ENCODE measurements at places on chromosomes 7 and 10. TPM values are rescaled to one million over a fixed set of nuclear protein-coding genes. Genes with fewer than 3 reads are reported as not detected.

DNA sequence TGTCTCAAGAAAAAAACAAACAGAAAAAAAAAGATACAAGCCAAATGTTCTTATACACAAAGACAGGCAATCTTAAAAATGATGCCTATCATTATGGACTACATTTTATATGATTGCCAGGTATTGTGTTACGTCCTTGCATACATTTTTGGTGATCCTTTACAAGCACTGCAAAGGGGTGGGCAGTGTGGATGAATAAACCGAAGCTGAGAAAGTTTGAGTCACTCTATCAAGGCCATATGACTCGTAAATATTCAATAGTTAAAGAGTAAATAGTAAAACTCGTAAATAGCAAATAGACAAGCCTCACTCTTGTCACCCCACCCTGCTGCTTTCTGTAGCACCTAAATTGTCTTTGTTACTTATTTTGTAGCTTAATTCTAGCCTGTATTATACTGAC, 326.2 kb downstream of the FRMD4A start:
- DNase-seq, result no peak

DNA sequence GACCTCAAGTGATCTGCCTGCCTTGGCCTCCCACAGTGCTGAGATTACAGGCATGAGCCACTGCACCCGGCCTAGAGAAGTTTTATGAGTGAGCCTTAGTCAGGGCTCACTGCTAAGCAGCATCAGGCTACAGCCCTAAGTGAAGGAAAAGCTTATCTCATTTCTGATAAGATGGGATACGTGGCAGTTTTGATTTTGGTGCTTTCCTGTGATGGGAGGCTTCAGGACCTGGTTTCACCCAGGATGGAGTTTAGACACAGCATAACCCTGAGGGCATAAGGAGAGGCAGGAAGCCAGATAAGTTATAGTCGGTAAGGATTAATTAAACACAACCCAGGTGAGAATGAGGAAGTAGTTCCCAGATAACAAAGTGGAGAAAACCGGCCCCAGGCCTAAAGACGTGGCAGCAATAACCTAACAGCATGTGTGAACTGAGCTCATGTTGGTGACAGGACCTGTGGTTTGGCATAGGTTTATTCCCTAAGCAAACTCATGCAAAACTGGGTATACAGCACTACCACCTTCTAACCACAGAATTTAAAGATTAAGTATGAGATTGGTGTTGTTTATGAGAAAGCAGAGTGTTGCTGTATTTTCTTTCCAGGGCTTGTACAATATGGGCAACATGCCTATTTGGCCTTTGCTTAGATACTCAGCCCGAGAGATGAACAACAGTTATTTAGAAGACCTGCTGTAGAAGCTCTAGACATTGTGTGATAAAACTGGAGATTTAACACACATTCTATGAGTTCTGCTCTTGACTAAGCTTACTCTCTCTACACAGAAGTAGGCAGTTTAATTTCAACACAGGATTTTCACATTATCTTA, 119.4 kb downstream of the COL28A1 start:
- no peak for DNase-seq

- DNase-seq, result no peak
Observed at GRCh38 chr10:128077155-128077875, 48.9 kb downstream of the MKI67 start.

DNA sequence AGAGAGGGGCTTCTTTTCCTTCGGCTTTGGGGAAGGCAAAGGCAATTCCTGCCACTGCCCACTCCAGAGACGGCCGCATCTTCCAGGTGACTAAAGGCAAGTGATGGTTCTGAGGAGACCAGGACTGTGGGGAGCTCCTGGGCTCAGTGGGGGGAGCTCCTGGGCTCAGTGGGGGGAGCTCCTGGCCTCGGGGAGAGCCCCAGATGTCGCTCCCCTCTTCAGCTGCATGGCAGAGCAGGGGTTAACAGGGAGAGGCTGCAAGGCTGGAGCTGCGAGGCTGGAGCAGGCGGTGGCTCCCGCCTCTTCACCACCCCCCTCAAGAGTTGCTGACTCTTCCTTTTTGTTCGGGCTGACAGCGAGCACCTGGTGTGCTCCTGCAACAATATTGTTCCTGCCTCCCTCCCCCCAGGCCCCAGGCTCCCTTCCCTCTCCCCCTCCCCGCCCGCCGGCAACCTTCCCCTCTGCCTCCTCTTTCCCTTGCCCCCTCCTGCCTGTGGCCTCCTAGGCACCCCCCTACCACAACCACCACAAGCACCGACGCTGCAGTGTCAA, 56.3 kb upstream of the LBX1 start:
- DNase-seq, result no peak

- DNase-seq, result no peak
Observed at GRCh38 chr7:46725838-46726237, 804.8 kb upstream of the IGFBP3 start.

GRCh38 chr7:93148144-93148543, at the start of gene SAMD9L:
Gene SAMD9L, minus strand, starts transcription at chr7:93148385. Its CDS starts 12,414 bp downstream, at chr7:93135971.
- no peak for DNase-seq

- DNase-seq, result no peak
Observed at GRCh38 chr10:7626283-7626682, 40.5 kb downstream of the ITIH5 start.

DNA sequence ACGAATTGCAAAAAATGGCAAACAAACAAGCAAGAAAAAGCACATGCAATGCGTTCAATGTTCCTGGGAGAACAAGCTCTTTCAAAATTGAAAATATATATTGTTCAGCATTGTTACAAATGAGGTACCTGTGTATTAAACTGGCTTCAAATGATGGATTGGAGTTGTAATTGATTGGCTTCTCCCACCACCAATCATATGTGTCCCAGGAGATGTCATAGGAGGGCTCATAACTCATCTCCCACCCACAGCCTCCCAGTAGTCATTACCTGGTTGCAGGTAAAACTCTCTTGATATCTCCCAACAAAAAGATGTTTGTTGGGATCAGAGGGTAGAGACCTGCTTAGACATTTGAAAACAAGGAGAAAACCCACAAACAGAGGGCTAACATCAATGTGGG, 302.9 kb downstream of the BAMBI start:
- no peak for DNase-seq

- peak; percentile 67 for DNase-seq
Observed at GRCh38 chr7:155380221-155380861, 77.6 kb upstream of the EN2 start.

DNA sequence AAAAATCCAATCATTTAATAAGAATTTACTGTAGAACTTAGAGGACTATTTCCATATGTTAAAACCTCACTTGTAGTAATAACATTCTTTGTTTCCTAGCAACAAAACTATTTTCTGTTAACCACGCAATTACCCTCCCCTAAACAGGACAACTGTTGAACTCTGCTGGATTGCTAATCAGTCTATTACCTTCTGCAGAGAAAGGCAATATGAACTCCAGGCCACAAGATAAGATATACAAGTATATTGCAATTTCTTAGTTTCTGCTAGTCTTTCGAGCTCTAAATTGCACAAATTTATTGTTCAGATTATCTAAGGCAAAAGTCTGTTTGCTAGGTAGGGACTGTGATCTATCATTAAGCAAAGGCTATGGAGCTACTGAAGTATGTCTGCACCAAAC, 920.1 kb upstream of the LRRN3 start:
- no peak for DNase-seq

DNA sequence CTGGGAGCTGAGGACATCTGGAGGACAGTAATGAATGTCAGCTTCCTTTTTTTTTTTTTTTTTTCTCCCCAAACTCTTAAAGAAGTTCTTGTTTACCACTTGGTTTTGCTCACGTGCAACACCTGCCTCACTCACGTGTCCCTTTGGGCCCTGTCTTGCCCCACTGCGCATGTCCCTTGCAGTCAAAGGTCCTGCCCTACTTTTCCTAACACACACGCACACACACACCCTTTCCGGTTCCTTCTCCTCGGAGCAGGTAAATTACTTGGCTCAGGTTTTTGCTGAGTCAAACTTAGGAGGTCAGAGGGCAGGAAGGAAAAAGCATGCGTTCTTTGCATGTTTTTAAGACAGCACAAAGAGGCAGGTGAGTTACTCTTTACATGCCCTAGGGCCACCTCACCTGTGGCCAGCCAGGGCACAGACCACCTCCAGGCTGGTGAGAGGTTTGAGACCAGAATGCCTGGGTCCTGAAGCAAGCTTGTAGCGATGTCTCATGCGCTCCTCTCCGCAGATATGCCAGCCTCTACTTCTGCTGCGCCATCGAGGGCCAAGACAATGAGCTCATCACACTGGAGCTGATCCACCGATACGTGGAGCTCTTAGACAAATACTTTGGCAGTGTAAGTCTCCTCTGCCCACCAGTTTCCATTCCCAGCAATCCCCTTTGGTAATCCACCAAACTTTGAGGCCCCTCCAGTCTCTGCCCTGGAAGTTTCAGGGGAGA, 2.8 kb downstream of the AP1S1 start:
- DNase-seq, result no peak

DNA sequence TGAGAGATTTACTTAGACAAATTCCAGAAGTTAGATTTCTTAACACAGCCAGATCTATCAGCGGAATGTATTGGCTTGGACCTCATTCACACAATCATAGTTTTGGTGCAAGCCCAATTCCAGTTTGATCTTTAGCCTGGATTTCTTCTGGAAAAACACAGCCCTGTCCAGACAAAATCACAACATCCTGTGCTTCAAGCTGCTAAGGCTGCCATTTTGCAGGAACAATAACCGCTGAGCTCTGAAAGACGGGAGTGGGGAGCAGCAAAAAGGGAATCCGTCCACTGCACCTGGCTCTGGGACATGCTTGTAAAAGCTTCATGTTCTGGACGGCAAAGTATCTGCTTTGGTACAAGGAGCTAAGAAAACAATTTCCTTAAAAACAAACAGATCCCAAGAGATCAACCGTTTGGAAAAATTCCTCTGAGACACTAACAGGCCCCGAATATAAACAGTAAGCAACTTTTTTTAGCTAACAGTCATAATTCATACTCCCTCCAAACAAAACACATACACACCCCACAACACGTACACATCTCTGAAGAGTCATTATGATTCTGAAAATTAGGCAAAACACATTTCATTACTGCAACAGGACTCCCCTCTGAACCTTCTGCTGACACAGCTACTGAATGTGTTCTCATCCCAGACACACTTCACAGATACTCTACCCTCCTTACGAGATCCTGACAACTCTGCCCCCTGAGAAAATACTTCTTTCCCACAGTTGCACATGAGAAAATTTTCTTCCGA, 32.4 kb downstream of the ITIH5 start:
- DNase-seq, result peak; percentile 9

GRCh38 chr7:27125986-27126394, 4.6 kb downstream of the HOXA4 start:
- DNase-seq, result peak; percentile 86

DNA sequence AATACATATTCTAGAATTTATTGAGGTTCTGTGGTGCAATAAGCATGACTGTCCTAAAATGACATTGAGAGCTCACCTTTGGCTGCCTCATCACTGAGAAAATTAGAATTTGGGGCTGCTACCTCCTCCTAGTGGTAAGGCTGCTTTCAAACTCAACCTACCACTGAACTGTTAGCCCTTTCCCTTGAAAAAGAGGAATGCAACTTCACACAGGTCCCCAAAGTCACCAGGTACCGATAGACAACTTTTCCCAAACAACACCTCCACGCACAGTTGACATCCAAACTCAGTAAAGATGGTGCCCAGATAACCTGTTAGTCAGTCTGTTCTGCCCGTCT, 75.9 kb upstream of the SCIN start:
- DNase-seq, result no peak

DNA sequence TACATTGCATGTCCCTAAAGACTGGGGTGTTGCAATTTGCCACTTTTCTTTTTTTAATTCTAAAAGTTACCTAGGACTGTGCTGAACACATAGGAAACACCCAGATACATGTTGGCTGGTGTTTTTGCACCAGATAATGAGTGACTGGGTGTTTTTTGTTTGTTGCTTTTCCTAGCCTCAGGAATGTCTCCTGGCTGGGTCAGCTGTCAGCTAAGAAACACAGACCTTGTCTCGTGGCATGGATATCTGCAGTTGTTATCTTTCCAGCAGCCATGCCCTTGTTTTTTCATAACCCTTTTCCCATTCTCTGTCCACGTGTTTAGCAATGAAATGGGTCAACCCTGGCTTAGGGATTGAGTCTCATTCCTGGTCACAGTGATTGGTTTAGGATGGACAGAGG, 433.9 kb upstream of the ZMIZ1 start:
- DNase-seq, result no peak

DNA sequence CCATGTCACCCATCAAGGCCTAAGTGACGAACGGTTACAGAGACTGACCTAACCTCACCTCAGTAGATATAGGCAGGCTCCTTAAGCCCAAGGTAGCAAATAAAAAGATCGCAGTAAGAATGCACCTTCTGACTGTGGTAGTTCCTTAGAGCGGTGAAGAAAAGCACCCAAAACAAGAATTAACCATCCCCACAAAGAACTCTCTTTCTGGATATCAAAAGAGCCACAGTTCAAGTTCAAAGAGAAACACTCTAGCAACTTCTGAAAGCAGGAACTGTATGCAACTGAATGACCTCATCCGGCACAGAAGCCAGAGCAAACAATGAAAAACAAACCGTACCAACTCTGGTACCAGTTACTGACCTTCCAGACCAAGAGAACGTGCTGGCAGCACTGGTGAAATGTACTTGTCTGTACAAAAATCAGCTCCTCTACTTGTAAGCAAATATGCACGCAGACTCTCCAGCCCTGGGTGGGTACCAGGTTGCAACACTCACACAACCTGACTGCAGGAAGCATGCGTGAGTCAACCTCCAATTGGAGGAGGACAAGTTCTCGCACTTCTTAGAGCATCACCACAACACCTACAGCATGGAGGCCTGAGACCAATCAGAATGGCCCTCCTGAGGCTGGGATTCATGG, 202.7 kb downstream of the FAM107B start:
- no peak for DNase-seq

GRCh38 chr7:106332201-106332600, 47.4 kb upstream of the NAMPT start:
- DNase-seq, result no peak

- no peak for DNase-seq
Observed at GRCh38 chr7:150656047-150656446, 23.9 kb upstream of the GIMAP6 start.

- DNase-seq, result peak; percentile 8
Observed at GRCh38 chr7:155648752-155649339, 4.4 kb downstream of the RBM33 start.

- DNase-seq, result no peak
Observed at GRCh38 chr7:41002741-41003610, 699.9 kb downstream of the INHBA start.

GRCh38 chr7:74395745-74396311, 57.9 kb upstream of the GTF2IRD1 start:
- DNase-seq, result no peak

DNA sequence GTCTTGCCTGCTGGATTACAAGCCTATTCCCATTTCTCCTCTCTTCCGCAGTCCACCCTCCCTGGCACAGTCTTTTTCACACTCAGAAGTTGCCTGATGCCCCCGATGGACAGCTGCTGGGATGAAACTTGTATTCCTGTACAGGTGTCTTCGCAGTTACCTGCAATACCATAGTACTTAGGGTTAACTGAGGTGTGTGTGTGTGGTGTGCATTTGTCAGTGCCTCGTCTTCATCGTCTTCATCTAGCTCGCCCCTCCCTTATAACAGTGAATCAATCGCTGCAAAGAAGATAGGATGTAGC, 11.0 kb downstream of the NXPH1 start:
- DNase-seq, result no peak

Gene RADIL
- polyA plus RNA-seq, result 2.9 TPM

Gene PRSS2
- not detected for polyA plus RNA-seq

Gene SEMA3E
- polyA plus RNA-seq, result 1.8 TPM

Gene GNAT3
- polyA plus RNA-seq, result not detected

Gene ZNF727
- polyA plus RNA-seq, result not detected

Gene DCLRE1C
- 12.4 TPM for polyA plus RNA-seq

Gene ZNF248
- 31.5 TPM for polyA plus RNA-seq

Gene TLX1
- polyA plus RNA-seq, result not detected

Gene LIPJ
- polyA plus RNA-seq, result 0.23 TPM

Gene FGL2
- polyA plus RNA-seq, result 33.2 TPM

Gene FRMD4A
- 87.2 TPM for polyA plus RNA-seq

Gene CALML5
- polyA plus RNA-seq, result not detected

Gene HMX2
- 1.6 TPM for polyA plus RNA-seq
